Stimulated activated CD8-positive, alpha-beta memory T cell treated with anti-CD3 and anti-CD28 coated beads, Interleukin-15, amount 100 ng/mL, for 4 hours (primary cell): ENCODE measurements at places on chromosomes 5 and 9.

- no peak for DNase-seq
These were observed 4.3 kb downstream of the ARRDC3 start for GRCh38 chr5:91378752-91379211.

DNA sequence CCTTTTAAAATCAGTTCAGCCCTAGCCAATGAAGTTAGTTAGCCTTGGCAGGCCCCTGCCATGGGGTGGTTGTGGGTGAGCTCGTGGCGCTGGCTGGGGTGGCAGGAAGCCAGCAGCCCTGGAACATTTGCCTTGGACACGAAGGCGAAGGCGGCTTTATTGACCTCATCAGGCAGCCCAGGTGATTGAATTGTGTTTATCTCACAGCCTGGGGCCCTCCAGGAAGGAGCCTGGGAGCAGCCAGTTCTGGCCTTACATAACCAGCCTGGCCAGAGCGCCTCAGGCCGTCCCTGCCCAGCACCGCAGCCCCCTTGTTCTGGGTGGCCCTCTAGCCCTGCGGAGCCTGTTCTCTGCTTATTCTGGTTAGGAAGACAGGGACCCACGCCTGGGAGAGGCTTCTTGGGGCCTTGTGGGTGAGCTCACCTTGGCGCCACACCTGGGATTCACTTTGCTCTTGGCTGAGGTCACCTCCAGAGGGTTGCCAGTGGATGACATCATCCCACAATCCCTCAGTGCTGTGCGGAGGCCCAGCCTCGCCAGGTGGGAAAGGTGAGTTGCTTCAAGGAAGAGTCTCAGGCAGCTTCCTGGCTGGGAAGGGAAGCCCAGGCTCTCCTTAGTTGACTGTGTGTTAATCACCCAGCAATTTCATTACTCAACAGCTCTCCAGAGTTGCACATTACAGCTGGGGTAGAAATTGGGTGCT is 54.4 kb upstream of the RPL26L1 start:
- no peak for DNase-seq

DNA sequence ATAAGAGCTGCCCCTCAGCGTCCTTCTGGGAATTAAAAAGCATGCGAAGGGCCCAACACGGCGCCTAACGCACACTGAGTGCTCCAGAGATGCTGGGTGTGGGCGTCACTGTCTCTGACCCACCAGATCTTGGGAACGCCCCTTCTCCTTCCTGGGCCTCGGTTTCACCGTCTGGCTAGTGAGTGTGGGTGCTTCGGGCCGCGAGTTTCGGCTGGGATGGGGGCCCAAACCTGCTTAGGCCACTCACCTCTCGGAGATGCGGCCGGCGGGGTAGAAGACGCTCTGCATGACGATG is 3.7 kb downstream of the PIP5KL1 start:
- DNase-seq = no peak

GRCh38 chr5:154238776-154239481 is 48.4 kb downstream of the GALNT10 start:
- DNase-seq = no peak

GRCh38 chr5:151896031-151896691 is 28.5 kb downstream of the GLRA1 start:
- no peak for DNase-seq

DNA sequence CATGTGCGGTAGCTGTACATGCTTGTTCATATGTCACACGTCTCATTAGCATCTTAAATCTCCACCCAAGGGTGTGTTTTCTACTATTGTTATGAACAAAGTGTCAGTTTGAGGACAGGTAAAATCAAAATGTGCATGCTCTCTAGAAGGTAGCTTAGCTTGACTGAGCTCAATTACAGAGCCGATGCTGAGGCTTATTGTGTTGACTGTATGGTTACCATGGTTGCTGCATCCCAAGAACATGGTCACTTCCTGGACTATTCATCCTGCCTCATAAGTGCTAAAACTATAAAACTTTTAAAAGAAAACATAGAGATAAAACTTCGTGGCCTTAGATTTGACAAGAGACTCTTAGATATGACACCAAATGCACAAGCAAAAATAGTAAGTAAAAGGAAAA is 426.1 kb upstream of the CTNND2 start:
- DNase-seq = no peak

DNA sequence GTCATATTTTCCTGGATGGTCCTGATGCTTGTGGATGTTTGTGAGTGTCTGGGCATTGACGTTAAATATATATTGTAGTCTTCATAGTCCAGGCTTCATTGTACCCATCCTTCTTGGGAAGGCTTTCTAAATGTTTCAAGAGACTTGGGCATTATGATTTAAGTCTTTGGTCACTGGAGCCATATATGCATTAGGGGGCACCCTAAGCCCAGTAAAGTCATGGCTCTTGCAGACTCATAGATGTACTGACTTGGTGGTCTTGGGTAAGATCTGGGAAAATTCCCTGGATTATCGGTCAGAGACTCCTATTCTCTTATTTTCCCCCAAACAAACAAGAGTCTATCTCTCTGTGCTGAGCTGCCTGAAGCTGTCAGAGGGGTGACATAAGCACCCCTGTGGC is 271.1 kb downstream of the TRIM36 start:
- no peak for DNase-seq

DNA sequence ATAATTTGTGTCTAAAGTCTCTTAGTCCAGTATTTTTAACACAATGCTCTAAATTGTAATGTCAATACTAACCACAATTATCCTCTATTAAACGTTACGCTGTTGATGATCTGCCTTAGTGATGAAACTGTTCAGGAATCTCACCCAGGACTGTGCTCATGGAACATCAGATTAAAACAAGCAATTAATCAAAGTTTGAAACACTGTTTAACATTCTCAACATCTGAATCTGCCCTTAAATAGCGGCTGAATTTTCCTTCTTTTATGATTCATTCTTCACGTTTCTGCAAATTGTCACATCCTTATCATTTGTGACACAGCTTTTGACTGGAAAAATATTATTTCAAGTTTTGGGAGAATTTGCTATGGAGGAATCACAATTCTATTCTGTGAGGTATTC is 113.8 kb downstream of the MARCHF11 start:
- no peak for DNase-seq

- no peak for DNase-seq
These were observed 11.2 kb downstream of the ROPN1L start for GRCh38 chr5:10452768-10453331.

DNA sequence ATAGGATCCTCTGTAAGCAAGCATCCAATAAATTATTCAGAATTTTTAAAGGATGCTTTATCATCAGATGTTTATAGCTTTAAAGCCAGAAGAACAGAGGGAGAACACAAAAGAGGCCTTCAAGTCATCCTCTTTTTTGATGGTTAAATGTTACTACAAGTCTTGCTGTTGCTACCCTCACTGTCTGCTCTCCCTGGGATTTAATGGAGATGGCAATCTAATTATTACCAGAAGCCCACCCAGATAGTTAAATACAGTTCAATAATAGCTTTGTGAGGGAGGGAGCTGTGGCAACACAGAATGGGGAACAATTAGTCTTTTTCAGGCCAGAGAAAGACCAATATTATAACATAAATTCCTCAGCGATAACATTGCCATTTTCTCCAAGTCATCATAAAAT is 87.0 kb upstream of the ACTBL2 start:
- DNase-seq = no peak

- DNase-seq = no peak
These were observed 792.1 kb downstream of the BRINP1 start for GRCh38 chr9:118577121-118577520.

GRCh38 chr5:53343187-53343586 is 137.2 kb upstream of the FST start:
- no peak for DNase-seq
